ENCODE measurements at places on chromosomes 3 and 15.

- no peak for DNase-seq
Observed at GRCh38 chr3:67540198-67540894, 114.1 kb downstream of the SUCLG2 start.

GRCh38 chr3:109982201-109982600 is 644.9 kb upstream of the DPPA4 start:
- no peak for DNase-seq

- DNase-seq = no peak
Observed at GRCh38 chr3:193446965-193447602, 68.5 kb upstream of the ATP13A5 start.

DNA sequence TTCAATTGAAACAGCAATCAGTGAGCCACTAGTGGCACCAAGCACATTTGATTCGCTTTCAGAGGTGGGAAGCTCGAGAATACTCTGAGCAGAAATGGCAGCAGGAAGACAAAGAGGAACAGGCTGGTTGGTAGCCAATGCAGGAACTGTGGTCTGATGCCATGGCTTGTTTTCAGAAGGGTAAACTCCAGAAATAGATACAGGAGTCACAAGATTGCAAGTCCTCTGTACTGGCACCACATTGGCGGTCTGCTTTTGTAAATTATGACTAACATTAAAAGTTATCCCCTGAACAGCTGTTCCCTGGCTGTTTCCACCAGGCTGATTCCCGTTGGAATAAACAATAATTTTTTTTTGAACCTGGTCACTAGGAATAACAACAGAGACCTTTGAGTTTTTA is 35.5 kb downstream of the USF3 start:
- no peak for DNase-seq

DNA sequence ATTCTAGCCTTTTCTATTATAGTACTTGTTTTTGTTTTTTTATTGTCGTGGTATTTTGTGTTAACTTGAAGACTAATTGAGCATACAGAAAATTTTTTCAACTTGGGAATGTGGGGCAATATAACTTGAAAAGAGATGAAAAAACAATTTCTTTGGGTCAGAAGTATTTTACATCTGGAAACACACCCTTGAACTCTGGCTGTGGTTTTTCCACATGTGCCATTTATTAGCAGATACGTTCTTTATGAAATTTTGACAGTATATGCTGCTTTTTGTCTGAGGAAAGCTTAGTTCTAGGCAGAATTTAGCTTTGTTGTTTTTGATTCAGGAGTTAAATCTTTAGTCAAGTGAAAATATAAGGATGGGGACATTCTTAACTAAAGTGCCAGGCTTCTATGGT is 44.7 kb downstream of the TCF12 start:
- no peak for DNase-seq

DNA sequence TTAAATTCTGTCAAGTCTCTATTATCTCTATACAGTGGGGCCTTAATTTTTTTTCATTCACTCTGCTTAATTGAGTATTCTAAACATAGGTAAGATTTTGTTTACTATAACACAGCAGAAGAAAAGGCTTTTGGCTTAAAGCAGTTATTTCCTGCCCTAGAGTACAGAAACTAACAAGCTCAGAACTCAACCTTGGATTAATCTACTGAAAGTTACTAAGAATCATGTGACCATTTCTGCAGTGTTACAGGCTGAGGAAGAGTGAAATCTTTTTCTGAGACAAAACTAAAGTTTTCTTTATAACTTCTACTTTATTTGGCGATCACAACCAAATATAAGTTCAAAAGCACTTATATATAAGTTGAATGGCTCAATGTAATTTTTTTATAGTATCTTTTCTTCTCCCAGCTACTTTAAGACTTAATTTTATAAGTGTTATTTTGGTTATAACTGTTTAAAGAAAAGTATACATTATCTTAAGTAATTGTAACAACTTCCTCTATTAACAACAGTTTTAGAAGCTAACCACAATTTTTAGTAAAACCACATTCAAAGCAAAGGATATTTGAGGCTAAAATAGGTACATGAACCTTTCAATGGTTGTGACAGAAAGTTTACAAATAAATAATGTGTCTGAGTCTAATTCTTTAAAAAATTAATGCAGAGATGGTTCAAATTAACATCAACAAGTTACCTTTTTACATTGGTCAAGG is 240.6 kb upstream of the NAALADL2 start:
- no peak for DNase-seq

GRCh38 chr15:33188159-33188558 is 6.4 kb downstream of the FMN1 start:
- no peak for DNase-seq

DNA sequence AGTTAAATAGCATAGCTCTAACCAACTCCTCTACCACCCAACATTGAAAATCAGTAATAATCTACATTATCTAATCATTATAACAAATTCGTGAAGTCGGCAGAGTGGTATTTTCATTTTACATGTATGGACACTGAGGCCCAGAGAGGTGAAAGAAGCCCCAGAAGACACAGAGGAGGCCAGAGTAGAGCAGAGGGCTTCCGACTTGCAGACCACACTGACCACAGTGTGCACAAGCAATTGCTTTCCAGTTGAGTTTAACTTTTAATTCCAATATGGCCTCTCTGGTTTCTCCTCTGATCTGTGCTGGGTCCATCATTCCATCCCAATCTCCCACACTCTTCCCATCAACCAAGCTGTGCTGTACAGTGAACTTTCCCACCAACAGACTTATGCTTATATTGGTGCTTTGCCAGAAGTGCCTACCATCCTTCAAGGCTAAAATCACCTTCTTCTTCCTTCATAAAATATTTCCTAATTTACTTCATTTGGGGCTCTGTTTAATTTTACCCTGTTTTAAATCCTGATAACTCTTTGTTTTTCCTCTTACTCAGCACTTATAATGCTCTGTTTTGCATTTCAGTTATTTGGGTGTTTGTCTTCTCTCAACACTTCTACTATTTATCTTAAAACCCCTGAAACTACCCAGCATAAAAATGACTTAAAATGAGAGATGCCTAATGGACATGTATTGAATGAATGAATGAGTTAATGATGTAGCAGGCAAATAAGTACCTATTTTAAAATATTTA is 81.8 kb upstream of the TNFSF10 start:
- no peak for DNase-seq
